ENCODE measurements at places on chromosomes 5 and 9. TPM values are rescaled to one million over a fixed set of nuclear protein-coding genes. Genes with fewer than 3 reads are reported as not detected.

The LVRN gene
- total RNA-seq, result 7.5 TPM

The PKD2L2 gene
- total RNA-seq, result not detected

The FAXDC2 gene
- total RNA-seq, result 14.7 TPM

The CLIC3 gene
- total RNA-seq, result not detected

The CHMP5 gene
- total RNA-seq, result 85.8 TPM

The ASS1 gene
- total RNA-seq, result 6.9 TPM

The BTNL3 gene
- not detected for total RNA-seq

The SPINK4 gene
- total RNA-seq, result not detected
